ENCODE measurements at places on chromosomes 1 and 21.

DNA sequence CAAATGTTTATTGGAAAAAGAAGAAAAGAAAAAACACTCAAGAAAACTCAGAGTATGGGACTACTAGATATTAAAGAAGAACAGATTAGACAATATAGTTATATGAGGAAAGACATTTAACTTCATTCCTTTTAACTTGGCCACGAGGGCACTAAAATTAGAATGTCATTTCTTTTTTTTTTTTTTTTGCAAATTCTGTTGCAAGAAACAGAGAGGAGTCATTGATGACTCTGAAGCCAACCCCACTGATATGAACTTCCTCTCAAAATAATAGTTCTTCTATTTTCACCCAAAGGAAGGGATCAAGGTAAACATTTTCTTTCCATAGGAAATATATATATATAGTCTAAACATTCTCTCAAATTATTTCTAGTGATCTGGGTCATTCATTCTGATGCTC is 24.6 kb upstream of the PEX19 start:
- DNase-seq = no peak

DNA sequence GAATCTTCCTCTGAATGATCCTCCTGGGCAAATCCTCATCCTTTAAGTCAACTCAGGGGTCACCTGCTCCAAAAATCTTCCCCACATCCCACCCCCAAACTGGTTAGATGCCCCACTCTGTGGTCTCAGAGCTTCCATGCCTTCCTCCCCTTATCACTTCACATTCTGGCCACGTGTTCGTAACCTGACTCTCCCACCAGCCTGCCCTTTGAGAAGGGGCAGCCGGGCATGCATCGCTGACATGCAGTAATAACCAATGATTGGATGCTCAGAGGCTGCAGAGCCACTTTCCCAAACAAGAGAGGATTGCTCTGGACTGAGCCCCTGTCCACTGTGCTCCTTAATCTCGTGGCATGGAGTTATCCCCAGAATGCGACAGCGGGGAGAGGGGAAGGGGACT is 7.0 kb downstream of the LELP1 start:
- DNase-seq = no peak

DNA sequence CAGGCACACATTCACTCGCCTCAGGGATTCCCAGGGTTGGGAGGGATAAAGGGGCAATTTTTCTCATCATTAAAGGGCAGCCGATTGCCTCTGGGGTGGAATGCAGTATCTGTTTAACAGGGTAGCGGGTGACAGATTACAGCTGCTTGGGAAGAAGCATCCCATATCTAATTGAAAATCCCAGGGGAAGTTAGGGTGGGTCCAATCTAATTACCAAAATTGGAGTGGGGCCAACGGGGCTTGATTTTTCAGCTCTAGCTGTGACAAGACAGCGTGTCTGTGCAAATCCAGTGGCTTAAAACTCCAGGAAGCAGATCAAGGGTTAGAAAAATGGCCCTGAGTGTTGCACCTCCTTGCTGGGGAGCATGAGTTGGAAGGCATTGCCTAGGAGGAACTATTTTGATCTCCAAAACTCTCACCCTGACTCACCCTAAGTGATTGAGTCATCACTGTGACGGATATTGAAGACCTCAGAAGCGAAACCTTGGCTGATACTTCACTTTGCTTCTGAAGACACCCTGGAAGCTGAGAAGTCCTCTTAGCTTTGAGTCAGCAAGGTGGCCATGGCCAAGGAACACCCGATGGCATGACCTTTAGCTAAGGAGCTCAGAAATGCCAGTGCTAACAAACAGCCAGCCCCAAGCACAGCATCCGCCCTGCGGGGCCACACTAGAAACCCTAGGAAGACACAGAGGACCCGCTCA is 46.0 kb downstream of the GRHL3 start:
- DNase-seq = no peak

DNA sequence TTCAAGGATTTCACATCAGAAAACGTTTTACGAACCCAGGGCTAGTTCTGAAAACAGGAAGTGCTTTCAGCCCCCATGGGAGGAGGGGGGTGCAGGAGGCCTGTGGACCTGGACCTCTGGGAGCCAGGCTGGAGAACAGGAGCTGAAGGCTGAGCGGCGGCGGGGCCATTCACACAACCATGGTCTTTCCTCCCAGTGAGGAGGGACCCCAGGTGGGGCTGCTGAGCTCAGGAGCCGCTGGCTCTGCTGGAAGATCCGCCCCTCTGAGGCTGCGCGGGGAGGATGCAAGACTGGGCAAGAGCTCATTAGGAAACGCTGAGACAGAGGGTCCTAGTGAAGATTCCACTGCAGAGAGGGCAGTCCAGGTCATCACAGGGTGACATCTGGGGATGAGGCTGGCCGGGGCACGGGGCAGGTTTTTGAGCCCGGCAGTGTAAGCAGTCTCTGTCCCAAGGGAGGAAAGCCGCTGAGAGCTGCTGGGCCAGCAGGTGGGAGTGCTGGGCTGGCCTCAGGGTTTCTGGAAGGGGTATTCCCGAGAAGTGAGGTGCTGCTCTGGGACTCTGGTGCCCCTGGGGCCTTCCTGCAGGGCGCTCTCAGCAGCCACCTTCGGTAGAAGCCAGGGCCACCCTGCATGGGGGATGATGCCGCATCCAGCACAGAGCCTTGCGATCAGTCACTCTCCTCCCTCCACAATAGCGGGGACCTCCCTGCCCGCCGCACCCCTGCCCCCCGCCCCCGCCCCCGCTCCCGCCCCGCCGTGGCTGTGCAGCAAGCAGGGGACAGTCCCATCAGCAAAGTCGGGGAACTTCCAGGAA is 7.5 kb downstream of the MX2 start:
- DNase-seq = peak; percentile 54

- DNase-seq = no peak
Measured at GRCh38 chr1:219374046-219374566, 200.4 kb downstream of the LYPLAL1 start.

- no peak for DNase-seq
Measured at GRCh38 chr1:164622068-164622845, 63.3 kb downstream of the PBX1 start.

- no peak for DNase-seq
Measured at GRCh38 chr1:185535621-185536020, 198.6 kb upstream of the HMCN1 start.

DNA sequence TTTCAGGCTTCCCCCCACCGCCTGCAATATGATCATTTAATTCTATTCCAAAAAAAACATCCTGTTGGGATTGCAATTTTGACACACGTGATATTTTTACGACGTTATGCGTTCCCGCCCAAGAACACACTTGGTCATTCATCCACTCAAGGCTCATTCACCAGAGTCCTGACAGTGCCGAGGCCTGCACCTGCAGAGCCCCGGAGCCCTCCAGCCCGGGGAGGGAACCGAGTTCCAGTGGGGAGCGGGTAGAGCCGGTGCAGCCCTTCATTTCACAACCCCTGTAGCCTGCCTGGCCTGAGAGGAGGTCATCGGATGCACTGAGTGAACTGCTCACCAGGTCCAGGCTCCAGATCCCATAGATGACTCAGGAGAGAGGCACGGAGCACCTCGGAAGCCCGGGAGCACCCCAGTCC is 156.0 kb upstream of the BACE2 start:
- no peak for DNase-seq
